ENCODE measurements at places on chromosomes 7 and 10.

DNA sequence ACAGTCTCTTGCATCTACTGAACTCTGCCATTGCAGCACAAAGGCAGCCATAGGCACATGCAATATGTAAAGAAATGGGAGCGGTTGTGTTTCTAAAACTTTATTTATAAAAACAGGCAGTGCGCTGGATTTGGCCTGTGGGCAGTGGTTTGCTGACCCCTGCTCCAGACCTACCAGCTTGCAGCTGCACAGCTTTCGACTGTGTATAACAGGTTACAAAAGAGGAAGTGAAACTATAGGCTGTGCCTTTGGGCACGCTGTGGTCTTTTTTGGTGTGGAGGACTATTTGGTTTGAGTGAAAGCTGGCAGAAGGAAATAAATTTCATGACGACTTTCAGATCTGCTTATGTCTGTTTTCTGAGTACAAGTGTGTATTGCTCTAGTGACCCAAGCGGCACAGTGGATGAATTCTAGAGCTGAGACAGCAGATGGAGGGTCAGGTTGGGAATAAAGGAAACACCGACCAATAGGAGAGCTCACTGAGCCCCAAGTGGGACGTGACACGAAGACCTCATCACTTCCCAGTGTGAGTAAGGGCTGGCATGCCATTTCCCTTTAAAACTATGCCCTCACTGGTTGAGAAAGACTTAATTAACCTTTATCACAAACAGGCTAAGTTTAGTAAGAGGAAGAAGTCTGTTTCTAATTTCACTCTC is 152.7 kb downstream of the ANK3 start:
- peak; percentile 71 for DNase-seq

DNA sequence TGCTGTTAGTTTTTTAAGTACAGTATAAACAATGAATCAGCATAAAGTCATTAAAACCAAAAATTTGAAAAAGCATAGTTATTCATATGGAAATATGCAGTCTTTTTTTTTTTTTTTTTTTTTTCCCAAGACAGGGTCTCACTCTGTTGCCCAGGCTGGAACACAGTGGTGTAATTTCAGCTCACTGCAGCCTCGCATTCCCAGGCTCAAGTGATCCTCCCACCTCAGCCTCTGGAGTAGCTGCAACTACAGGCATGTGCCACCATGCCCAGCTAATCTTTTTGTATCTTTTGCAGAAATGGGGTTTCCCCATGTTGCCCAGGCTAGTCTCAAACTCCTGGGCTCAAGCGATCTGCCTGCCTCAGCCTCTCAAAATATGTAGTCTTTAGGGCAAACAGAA is 182.0 kb downstream of the SEMA3E start:
- no peak for DNase-seq

- peak; percentile 1 for DNase-seq
Measured at GRCh38 chr7:83178066-83178465, 15.4 kb upstream of the PCLO start.

DNA sequence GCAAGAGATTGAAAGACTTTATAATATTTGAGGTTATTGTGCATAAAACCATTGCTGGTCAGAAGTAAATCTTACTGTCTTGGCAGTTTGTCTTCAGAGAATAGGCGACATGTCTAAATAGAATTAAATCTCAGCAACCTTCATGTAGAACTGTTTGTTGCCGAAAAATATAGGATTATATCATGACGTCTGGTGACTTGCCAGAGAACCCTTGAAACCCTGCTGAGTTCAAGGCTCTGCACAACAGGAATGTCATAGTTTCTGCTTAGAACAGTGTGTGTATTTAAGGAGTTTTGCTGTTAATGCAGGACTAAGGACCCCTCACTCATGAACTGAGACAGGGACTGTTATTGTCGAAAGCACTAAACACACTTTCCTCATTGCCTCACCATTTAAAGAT is 206.4 kb upstream of the ETV1 start:
- no peak for DNase-seq

- no peak for DNase-seq
Measured at GRCh38 chr10:104033401-104033930, 52.2 kb downstream of the COL17A1 start.

DNA sequence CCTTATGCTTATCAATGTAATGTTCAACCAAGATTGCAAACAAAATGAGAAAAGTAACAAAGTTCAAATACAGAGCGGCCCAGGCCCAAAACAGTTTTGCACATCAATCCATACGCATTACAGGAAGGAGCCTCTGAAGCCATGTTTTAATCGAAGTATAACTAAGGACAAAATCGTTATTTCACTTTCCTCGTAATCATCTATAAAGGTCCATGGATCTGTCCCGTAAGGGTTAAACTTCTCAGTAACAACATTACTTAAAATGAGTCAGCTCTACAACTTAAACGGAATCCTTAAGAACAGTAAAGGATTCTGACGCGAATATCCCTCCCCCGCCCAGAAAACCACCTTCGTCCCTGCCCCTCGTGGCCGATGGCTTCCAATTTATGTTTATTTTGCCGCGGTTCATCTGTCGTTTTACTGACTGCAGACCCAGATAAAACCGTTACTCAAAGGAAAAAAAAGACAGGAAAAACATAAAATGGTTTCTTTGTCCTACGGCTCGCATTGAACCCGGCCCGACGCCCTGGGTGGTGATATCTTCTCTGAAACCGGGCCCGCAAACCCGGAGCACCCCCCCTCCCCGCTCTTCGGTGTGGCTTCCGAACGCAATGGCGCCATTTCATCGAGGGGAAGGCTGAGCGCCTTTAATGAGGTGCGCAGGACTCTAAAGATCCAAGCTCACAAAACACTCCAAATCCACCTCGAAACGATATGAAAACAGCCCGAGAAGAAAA is 1.1 kb downstream of the HNRNPA2B1 start:
- DNase-seq, result no peak

DNA sequence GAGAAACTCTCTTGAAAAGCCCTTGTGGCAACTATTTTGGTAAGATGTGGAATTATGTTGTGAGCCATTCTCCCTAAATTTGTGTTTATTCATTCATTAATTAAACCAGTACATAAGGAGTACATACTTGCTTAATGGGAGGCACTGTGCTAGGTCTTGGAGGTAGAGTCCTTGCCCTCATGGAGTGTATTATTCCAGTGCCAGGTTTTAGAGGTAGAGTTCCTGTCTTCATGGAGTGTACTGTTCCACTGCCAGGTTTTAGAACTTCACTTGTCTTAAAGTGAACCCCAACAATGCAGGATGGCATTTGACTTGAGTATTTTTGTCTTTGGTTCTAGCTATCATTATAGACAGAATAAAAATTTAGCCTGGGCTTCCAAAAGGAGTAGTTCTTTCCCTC is 8.8 kb downstream of the MXI1 start:
- DNase-seq, result no peak

DNA sequence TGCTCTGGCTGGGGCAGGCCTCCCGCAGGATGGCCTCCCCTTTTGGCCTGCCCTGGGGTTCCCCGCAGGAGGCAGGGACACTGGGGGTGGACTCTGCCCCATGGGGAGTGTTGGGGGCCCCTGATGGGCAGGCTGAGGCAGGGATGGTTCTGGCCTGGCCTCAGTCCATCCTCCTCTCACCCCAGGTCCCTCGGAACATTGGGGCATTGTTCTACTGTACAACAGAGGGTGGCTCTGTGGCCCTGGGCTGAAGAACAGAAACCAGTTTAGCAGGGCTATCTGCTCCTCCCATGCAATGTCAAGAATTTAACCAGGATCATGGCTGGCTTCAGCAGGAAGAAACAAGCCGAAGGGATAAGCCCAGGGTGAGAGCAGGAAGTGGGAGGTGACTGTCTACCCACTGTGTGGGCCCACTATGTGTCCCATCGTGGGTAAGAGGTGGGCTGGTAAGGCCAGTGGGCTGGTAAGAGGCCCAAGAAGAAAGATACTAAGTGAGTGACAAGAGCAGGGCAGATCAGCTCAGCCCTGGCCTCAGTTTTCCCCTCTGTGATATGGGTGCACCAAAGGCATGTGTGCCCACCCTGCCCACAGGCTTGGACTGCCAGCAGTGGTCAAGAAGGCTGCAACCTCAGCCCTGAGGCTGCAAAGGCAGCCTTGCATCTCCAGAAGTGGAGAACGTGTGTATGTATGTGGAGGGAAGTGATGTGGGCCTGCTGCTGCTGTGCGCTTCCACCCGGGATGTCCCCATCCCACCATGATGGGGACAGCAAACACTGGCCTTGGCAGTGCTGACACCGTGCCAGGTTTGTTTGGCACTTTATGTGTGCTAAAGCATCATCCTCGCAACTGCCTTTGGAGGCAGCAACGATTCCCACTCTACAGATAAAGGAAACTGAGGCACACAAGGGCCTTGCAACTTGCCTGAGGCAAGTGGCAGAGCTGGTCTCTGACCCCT is 138.9 kb downstream of the SH3PXD2A start:
- no peak for DNase-seq

DNA sequence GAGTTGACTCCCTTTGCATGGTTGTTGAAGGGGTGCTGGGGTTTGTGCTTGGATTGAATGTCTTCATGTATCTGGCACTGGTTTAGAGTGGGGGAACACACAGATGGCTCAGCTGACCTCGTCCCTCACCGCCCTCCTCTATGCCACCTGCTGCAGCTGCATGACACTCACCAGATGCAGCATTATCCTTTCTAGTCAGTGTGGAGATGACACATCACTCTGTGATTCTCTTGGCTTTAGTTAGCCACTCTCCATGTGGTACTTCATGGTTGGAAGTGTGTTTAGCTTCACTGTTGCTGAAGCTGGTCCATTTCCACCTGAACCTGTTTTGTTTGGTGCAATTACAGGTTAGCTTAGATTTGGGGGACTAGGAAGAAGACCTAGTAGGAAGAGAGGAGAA is 56.3 kb upstream of the BMPER start:
- DNase-seq, result no peak

GRCh38 chr10:133230044-133230361 is at the start of gene UTF1:
Gene UTF1 (plus strand): TSS chr10:133230217. CDS start chr10:133230289, 72 bp downstream.
- DNase-seq, result no peak

- no peak for DNase-seq
Measured at GRCh38 chr7:90972906-90973550, 291.2 kb upstream of the FZD1 start.

DNA sequence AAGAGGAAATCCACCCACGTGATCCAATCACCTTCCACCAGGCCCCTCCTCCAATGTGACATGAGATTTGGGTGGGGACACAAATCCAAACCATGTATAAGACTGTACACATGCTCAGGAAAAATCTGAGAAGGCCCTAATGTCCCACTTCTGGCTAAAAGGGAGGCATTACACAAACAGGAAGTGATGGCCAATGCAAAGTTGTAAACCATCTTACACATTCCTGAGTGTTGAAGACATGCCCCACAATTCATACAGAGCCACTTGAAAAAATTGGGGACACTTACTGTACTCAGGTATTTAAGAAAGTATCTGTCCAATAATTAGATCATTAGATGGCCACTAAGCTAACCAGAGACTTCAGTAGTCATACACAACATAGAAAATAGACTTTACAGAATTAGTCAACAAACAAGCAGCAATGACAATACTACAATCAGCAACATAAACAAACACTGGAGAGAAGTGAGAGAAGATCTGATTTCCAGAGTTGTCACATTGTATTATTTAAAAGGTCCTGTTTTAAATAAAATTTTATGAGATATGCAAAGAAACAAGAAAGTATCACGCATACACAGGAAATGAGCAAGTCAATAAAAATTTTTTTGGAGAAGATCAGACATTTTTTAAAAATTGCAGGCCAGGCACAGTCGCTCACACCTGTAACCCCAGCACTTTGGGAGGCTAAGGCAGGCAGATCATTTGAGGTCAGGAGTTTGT is 143.3 kb downstream of the DGKI start:
- no peak for DNase-seq

DNA sequence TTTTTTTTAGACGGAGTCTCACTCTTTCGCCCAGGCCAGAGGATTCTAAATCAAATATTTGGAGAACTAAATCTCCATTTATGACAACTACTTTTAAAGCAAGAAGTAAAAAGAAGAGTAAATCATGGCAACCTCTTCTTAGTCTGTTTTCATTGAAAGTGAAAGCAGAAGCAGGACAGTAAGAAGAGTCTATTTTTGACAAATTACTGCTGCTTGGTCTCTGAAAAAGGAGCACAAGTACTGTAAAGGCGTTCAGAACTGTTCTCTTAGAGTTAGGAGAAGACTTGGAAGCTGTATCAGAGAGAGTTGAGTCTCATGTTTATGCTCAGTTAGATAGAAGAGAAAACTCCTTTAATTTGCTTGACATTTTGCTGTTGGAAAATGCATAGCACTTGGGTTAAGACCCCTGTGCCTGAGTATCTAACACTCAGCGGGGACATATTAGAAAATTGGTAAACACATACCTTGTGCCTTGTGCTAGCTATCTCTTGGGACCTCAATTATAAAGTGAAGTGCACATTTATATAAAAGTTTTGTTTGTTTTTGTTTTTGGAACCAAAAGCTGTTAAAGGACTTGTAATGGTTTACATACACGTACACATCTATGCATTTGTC is 433.0 kb downstream of the ANKRD7 start:
- DNase-seq, result no peak

All from stromal cell of bone marrow (primary cell).